ENCODE measurements at places on chromosomes 16 and 17.
A peak's percentile ranks its signal among the peaks of the same experiment; 100 is the strongest.

DNA sequence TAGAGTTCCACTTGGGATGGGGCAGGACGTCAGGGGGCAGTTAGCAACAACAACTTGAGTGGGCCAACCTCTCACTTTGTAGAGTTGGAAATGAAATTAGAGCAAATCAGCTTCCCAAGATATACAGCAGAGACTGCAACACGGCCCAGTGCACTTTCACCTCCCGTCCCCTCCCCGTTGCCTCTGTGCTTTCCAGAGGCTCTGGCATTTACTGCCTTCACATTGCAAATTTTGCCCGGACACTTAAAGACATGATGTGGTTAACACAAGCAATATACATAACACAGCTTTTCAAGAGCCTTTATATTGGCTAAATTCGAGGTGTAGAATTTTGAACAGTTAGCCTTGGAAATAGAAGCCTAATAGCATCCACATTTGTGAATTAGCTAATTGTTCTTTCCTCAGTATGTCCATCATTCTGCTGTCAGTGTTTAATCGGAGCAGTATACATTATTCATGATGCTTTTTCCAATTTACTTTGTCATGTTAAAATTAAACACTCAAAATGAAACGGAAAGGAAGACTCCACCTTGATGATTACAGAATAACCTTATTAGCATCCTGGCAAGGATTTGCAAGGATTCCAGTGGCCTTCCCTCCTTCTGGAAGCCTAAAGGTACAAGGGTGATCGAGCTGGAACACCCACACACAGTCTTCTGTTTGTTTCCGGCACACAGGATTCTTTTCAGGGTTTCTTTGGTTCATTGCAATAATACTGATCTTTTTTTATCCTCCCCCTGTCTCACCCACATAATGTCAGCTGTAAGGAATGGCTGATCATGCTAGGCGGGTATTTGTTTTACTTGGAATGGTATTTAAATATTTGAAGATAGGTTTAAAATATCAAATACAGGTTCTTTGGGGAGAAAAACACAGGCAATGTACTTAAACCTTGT lies 190.9 kb upstream of the CACNG5 start:
- no peak for DNase-seq

DNA sequence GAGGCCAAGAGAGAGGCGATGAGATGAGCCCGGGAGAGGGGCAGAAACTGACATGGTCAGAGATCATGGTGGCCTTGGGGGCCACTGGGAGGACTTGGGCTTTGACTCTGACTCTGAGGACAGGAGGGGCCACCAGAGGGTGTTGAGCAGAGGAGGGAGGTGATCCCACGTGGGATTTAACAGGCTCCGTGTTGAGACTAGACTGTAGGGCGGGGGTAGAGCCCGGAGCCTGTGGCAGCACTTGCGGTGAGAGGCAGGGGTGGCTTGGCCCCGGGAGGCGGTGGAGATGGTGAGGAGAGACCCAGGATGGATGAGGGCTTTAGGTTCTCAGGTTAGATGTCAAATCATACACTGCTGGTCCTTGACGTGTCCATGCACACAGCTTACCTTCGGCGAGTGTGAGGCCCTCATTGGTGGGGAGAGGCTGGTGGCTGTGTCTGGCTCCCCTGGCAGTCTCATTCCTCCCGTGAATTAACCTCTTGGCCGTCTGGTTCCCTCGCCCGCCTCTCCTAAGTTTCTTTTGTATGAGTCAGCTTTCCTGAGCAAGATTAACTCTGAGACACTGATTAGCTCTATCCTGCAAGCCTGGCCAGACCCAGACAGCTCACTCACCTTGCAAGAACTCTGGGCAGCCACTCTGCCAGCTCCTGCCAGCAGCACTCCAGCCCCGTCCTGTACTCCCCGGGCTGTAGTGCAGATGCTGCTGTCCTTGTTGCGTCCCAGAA lies 39.7 kb downstream of the VPS35L start:
- no peak for DNase-seq

DNA sequence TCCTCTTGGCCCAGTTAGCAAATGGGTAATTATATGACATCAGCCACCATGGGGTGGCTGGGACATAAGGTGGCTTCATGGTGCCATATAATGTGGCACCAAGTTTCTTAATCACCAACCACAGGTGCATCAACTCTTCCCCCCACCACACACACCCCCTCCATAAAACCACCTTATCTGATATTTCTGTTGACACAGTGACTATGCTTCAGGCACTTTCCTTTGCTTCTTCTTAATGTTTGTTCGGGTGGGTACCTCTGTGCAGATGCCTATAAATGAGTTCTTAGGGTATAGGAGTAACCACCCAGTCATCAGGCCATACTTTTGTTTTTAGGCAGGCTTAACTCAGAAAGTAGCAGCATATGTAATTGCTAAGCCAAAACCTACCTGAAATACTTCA lies 29.5 kb downstream of the RNF43 start:
- DNase-seq: no peak

DNA sequence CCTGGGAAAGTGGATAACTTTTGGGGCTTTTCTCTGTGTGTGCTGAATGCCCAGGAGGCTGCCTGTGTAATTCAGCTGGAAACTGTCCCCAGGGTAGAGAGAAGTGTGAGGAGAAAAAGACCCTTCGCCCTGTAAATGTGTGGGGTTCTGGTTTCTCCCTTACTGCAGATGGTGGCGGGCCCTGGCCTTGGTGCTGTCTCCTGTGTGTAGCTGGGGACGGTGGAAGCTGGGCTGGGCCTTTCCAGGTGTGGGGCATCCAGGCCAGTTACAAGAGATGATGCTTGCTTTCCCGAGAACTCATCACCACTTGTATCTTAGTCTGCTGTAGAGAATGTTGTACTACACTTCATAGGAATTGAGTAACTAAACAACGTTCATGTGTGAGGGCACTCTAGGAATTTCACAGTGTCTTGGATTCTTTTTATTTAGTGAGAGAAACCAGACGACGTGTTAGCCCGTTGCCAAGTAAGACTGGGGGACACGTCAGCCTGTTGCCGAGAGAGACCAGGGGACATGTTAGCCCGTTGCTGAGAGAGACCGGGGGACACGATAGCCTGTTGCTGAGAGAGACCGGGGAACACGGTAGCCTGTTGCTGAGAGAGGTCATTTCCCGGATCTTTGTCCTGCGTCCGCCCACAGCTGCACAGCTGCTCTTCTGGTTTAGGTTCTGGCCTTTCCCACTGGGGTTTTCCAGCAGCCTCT lies 43.1 kb downstream of the TBCD start:
- no peak for DNase-seq

GRCh38 chr16:70254965-70255286 lies 3.2 kb upstream of the EXOSC6 start:
- no peak for DNase-seq

- no peak for DNase-seq
These were observed 66.3 kb downstream of the CLEC16A start for GRCh38 chr16:11010575-11011221.

GRCh38 chr17:81702934-81703746 lies at the start of gene MRPL12:
Gene MRPL12, plus strand, starts transcription at chr17:81703367. Its CDS starts 135 bp downstream, at chr17:81703502.
- peak; percentile 37 for DNase-seq

DNA sequence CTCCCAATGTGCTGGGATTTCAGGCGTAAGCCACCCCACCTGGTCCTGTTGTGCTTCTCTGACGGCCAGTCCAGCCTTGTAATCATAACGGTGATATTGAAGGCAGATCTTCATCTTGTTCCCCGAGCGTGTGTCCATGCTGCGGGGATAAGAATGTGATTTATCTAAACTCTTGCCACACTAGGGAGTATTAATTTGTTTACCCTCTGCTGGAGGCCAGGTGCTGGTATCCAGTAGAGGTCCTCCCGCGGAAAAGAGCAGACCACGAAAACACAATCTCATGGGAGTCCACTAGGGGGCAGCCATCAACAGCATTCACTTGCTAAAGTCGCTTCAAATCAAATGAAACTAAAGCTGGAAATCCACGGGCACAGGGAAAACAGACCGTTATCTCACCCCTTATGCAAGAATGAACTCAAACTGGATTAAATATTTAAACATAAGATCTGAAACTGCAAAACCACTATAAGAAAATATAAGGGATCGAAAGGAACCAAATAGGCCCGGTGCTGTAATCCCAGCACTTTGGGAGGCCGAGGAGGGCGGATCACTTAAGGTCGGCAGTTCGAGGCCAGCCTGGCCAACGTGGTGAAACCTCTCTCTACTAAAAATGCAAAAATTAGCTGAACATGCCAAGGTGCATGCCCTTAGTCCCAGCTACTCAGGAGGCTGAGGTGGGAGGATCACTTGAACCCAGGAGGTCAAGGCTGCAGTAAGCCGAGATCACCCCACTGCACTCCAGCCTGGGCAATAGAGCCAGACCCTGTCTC lies 22.3 kb upstream of the RBBP6 start:
- DNase-seq: peak; percentile 78

DNA sequence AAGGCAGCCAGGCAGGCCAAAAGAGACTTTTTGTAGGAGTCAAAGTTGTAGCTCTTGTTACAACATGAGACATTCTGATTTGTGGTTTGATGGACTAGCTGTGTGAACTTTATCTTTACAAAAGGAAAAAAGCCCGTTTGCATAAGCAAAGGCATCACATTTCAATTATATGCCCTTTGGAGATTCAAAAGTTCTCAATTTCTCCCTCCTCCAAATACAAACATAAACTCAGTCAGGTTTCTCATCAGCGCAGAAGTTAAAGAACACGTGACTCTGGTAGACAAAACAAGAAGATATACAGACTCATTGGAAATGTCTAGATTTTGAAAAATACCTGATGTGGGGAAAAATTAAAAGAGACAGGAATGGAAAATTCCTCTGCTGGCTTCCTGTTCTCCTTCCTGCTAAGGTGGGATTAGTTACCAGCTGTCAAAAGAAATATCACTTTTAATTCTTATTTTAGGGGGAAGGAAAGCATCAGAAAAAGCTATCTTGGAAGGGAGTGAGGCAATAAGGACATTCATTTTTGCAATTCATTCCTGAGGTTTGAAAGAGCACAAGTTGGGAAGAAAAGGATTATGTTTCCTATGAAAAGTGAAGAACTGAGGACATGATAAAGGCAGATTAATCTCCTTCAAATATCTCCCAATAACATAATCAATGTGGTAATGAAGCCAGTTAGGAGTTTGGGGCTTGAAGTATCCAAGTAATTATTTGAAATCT lies 4.6 kb upstream of the KCNJ16 start:
- DNase-seq: no peak

GRCh38 chr17:48577946-48578615 lies at the start of gene HOXB4:
Gene HOXB4, minus strand, starts transcription at chr17:48578350. Its CDS starts 31 bp downstream, at chr17:48578319.
- DNase-seq: peak; percentile 71

DNA sequence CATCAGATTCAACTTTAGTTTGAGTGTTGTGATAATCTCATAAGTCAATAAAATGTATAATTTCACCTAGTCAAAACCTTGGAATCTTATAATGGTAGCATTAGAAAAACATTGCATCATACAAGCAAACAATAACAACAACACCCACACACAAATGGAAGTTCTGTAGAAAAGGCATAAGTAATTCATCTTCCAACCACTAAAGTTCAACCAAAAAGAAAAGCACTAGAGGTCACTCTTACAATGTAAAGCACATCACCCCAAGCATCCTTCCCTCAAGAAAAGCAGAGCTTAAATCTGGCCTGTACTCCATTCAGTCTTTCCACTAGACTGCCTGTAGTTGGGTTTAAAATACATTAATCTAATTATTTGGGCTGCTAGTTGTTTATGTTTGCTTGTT lies 1.8 kb downstream of the CNTNAP4 start:
- DNase-seq: no peak

DNA sequence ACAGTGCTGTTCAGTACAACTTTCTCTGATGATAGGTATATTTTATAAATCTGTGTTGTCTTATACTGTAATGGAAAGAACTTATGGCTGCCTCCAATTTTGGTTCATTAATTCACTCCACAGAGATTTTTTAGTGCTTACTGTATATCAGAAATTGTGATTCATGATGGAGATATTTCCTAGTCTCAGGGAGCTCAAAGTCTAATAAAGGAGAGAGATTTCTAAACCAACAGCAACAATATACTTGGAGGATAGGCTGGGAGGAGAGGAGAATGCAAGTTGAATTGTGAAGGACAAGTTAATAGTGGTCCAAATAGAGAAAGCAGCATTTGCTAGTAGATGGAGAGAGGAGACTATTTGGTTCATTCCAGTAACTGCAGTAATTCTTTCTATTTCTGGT lies 63.5 kb downstream of the TANC2 start:
- no peak for DNase-seq

GRCh38 chr16:86060381-86061317 lies 161.7 kb downstream of the IRF8 start:
- no peak for DNase-seq

DNA sequence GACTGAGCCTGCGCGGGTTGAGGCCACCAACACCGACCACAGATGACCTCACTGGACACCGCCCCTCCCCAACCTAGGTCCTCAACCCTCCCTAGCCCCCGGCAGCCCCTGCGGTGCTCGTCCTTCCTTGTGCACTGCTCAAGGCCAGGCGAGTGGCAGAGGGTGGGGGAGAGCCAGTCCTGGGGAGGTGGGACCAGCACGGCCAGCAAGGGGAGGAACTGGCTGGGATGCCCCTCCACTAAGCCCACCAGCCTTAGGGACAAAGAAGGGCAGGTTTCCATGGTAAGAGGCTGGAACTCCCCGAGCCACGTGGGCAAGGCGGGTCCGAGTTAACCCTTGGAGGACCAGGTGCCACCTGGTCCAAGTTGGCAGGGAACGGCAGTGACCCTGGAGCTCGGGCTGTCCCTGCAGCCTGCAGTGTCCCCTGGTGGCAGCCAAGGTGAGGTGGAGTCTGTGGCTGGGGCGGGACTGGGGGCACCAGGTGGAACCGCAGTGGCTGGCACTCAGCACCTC lies 9.2 kb downstream of the FSCN2 start:
- no peak for DNase-seq

- no peak for DNase-seq
These were observed 8.3 kb downstream of the MRPL27 start for GRCh38 chr17:50364715-50365114.

DNA sequence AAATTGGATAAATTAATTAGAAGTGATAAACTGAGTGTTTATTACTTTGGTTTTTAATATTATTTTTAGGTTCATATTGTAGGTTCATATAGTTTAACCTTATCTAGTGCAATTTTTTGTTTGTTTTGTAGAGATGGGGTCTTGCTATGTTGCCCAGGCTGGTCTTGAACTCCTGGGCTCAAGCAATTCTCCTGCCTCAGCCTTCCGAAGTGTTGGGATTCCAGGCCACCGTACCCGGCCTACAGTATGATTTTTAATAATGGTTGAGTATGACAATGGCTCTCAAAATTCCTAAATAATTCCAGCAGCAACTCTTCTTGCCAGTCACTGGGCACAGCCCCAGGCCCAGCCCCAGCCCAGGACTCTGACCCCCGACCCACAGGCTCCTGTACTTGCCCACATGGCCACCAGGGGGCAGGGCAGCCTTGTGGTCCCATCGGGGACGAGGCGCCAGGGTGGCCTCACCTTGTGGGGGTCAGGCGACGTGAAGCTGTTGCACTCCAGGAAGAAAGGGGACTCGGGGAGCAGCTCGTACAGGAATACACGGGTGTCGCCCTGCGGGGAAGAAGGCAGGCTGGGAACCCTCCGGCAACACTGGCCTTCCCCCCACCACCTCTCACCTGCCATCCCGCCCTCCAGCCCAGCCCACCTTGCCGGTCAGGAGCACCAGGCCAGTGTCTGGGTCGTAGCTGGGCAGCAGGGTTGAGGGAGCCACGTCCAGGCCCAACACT lies 7.9 kb upstream of the PAM16 start:
- no peak for DNase-seq

All from NCI-H2029 treated with DMSO at 0.1 percent for 48 hours (cell line).